ENCODE measurements at places on chromosomes 6 and 20.

GRCh38 chr20:54195483-54196472 is 12.1 kb upstream of the PFDN4 start:
- no peak for DNase-seq

GRCh38 chr6:126372626-126373025 is 32.7 kb downstream of the CENPW start:
- DNase-seq, result no peak

DNA sequence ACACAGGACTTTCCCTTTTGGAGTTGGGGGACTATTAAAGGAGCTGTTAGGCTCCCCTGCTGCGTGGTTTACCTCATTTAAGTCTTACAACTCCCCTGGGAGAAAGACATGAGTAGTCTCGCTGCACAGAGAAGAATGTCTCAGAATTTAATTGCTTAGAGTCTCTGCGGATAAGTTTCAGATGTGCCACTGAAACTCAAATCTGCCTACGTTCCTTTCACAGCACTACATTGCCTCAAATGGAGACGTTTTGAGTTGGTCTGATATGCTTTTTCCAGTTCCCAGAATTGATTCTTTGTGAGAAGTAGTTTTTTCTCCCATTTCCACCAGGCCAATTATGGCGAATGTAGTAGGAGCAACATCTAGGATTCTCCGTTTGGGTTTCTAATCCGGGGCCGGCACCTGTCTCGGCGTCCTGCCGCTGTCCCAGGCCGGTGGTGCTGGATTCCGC is 532 bp upstream of the SLC35F1 start:
- no peak for DNase-seq

GRCh38 chr6:123030282-123030681 is 34.2 kb downstream of the CLVS2 start:
- DNase-seq, result no peak

- no peak for DNase-seq
These were observed 22.7 kb upstream of the HLA-DQA1 start for GRCh38 chr6:32614366-32615081.

Measured in activated CD4-positive, alpha-beta T cell treated with anti-CD3 and anti-CD28 coated beads, Interleukin-2, amount 10 ng/mL, durations not matched to agents 7 days and 5 days (primary cell).